HT1080 (cell line): ENCODE measurements at places on chromosomes 11 and 22. TPM values are rescaled to one million over a fixed set of nuclear protein-coding genes. Genes with fewer than 3 reads are reported as not detected.
A peak's percentile ranks its signal among the peaks of the same experiment; 100 is the strongest.

- DNase-seq: no peak
These were observed 205.0 kb upstream of the E2F8 start for GRCh38 chr11:19445771-19446170.

DNA sequence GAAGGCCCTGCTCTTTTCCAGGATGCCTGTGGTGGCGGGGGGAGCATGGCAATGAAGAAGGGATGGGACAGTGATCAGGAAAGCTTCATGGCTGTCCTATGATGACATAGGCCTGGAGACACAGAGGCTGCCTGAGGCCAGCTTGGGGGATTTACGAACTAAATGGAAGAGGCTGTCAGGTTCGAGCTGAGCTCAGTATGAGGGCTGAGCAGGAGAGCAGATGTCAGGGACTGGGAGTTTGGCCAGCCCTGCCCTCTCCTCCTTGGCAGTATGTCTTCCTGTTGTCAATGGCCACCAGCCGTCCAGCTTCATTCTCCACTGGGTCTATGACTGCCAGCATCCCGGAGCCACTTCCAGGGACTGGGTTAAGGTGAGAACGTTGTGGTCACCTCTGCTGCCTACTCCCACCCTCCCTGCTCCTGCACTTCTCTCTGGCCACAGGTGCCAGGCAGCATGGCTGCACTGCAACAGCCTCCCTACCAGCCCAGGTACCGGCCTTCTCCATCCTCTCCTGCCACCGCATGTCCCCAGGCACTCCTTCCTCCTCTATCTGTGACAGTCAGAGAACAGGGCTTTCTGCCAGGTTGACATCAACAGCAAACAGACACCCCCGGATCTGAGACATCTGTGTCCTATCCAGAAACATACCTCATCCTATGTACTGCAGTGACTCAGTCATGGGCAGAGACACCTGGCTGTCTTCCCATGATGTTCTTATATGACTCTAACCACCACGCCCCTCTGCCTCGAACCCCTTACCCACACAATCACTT is 75.1 kb downstream of the KIRREL3 start:
- peak; percentile 54 for DNase-seq

Gene LRRN4CL
- total RNA-seq: 0.13 and 0.20 TPM in 2 replicates

Gene FOLR1
- 0.17 TPM in 1 of 2 replicates, not detected in the other for total RNA-seq
